Right lung (tissue), 10 donors: ENCODE measurements at places on chromosomes 11 and 22. TPM values are rescaled to one million over a fixed set of nuclear protein-coding genes. Genes with fewer than 3 reads are reported as not detected.

GRCh38 chr22:25193548-25193947 lies 6.1 kb upstream of the CRYBB3 start:
- DNase-seq, result no peak

- no peak for DNase-seq
Measured at GRCh38 chr11:63906585-63906984, 10.4 kb downstream of the RCOR2 start.

DNA sequence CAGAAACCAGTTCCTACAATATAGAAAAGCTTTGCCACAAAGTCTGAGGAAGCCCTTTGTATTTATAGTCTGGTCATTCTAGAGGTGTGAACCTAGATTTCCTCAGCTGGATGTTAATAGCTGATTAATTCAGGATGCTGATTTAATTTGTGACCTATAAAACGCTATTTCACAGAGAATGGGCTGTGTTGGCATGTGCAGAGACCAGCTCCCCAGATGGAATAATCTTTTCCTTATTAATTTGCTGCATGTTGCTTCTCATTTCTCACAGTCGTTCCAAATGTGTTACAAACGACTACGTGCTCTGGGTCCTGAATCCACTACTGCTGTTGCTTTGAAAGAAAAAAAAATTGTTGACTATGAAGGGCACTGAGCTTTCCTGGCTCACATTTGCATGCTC lies 49.3 kb downstream of the BDNF start:
- DNase-seq, result no peak

- no peak for DNase-seq
Measured at GRCh38 chr11:3723014-3723708, 52.0 kb upstream of the CHRNA10 start.

GRCh38 chr11:36008584-36008983 lies 64.7 kb downstream of the LDLRAD3 start:
- no peak for DNase-seq

- DNase-seq, result no peak
Measured at GRCh38 chr11:111082664-111083063, 162.9 kb upstream of the POU2AF2 start.

GRCh38 chr11:33691066-33691864 lies 9.4 kb downstream of the C11orf91 start:
- no peak for DNase-seq

DNA sequence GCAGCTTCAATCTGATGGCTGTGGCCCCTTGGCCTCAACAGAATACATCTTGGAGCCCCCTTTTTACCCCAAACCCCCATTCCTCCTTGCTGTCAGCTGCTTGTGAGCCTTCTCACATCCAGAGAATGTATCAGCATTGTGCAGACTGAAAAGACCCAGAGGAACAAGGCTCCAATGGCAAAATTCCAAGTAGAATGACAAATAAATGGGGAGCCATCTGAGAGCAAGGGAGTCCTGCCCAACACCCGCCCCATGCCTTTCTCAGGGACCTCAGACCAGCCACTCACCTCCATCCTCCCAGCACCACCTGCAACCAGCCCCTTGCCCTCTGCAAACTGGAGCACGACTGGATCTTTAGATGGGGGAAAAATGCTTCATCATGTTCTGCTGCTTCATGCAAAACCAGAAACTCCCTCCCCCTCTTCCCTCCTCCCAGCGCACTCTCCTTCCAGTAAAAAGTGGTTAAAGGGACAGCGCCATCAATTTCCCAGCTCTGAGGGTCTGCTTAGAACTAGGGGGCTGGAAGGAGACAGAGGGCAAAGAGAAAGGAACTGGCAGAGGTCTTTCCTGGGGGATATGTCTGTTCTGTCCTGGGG lies 2.2 kb upstream of the NEFH start:
- no peak for DNase-seq

DNA sequence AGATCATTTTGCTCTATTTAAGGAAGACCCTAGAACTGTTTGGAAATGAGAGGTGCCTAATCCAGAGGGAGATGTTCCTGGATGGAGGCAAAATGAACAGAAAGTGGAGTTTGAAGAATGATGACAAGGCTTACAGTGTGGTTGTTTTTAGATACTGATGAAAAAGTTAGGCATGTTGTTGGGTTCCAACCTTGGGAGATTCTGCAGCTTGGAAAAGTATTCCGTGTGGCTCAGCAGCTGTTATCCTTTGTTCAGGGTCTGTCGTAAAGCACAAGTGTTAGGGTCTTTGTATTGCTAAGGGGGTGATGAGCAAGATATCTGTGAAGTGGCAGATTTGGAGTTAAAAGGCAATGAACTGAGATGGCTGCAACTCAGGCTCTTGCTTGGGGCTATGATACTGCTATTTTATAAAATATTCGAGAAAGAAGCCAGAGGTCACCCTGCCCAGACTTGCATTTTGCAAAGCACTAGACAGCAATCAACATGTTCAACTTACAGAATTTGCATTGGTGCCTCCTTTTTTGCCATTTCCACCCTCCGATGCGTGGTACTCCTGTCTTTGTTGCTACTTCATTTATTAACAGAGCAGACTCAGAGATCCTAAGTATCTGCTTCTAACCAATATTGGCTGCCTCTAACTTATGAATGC lies 45.3 kb upstream of the POGLUT3 start:
- no peak for DNase-seq

DNA sequence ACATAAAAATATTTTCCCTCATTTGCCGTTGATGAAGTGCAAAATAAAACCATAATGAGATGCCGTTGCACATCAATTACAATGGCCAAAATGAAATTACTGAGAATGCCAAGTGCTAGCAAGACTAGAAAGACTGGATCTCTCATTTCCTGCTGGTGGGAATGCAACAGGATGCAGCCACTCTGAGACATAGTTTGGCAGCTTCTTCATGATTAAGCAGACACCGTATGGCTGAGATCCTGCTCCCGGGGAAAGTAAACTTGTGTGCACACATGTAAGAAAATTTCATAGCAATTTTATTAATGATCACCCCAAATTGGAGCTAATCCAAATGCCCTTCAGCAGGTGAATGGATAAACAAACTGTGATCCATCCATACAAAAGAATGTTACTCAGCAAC lies 1013.2 kb downstream of the TBC1D22A start:
- DNase-seq, result no peak

GRCh38 chr11:122523846-122524805 lies 131.4 kb upstream of the UBASH3B start:
- DNase-seq, result peak; percentile 33

The ABCC8 gene
- polyA plus RNA-seq, result 6.4 TPM

The TRIM5 gene
- 62.4 TPM for polyA plus RNA-seq

The POTEH gene
- polyA plus RNA-seq, result not detected

The OR5AR1 gene
- not detected for polyA plus RNA-seq

The RPS6KB2 gene
- polyA plus RNA-seq, result 40.2 TPM

The ISX gene
- polyA plus RNA-seq, result 0.45 TPM

The TCN1 gene
- 0.10 TPM for polyA plus RNA-seq

The DGCR6 gene
- polyA plus RNA-seq, result 13.8 TPM
